NCI-H1417 (cell line): ENCODE measurements at places on chromosomes 1 and 21.

GRCh38 chr1:94013367-94013878 lies 104.2 kb upstream of the GCLM start:
- DNase-seq: no peak

DNA sequence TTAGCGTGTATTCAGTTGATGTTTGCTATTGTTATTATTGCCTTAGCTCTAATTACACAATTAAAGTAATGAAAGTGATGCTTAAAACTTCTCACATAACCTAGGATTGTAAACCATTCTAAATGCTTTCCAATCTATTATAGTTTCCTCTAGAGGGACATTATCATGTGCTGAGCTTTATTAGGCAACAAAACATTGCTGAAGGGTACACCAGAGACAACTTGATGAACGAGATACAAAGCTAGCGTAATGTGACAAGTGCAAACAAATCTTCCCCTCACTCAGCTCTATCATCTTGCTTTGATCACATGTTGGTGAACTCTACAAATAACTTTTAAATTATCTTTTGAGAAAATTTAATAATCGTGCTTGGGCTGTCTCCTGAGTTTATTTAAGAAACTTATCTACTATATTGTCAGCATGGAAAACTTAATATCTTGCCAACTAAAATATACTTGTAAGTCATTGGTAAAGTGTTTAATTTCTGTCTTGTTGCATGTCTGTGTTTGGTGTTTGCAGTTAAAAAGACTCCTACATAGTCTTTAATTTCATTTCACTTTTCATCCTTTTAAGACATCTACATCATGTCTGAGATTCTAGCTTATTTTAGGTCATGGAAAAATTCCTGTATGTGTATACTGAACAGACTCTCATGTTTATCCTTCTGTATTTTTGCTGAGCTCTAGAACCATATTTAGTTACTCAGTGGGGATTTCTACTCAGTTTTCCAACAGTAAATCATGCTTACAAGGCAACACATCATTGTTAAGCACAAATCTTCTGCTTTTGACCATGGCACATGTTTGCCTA lies 104.2 kb upstream of the ADAMTS5 start:
- no peak for DNase-seq

DNA sequence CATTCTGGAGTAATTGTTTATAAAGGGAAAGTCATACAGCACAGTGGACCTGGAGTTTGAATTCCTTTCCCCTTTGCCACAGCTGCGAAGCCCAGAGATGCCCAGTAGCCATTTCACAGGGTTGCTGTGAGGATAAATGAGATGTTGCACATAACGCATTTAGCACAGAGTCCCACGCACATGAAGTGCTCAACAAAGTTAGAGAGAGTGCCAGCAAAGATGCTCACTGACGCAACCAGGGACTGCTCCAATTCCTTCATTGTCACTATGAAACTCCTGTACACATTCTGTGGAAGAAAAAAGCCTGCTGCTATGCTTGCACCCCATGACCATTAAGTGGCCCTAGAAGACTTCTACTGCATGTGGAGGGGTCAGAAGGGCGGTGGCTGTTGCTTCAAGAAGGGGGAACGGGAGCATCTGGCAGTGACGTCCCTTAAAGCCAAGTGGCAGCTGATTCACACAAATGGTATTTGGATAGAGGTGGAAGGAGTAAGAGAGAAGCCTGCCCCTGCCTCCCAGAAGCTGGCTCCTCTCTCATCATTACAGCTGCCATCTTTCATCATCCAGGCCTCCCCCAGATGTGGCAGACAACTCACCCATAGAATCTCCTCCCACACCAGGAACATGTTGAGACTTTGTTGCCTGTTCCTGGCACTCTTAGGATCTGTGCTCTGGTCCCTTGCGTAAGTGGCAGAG lies 26.5 kb upstream of the VAV3 start:
- no peak for DNase-seq

- DNase-seq: no peak
These were observed 450.7 kb downstream of the NEGR1 start for GRCh38 chr1:71831646-71832045.

DNA sequence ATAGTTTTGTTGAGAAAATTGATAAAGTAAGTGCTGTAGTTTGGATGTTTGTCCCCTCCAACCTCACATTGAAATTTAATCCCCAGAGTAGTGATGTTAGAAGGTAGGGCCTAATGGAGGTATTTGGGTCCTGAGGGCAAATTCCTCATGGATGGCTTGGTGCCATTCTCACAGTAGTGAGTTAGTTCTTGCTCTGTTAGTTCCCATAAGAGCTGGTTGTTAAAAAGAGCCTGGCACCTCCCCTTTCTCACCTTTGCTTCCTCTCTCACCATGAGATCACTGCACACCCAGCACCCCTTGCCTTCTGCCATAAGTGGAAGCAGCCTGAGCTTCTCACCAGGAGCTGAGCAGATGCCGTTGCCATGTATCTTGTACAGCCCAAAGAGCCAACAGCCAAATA lies 354.8 kb upstream of the NFIA start:
- DNase-seq: peak; percentile 32

DNA sequence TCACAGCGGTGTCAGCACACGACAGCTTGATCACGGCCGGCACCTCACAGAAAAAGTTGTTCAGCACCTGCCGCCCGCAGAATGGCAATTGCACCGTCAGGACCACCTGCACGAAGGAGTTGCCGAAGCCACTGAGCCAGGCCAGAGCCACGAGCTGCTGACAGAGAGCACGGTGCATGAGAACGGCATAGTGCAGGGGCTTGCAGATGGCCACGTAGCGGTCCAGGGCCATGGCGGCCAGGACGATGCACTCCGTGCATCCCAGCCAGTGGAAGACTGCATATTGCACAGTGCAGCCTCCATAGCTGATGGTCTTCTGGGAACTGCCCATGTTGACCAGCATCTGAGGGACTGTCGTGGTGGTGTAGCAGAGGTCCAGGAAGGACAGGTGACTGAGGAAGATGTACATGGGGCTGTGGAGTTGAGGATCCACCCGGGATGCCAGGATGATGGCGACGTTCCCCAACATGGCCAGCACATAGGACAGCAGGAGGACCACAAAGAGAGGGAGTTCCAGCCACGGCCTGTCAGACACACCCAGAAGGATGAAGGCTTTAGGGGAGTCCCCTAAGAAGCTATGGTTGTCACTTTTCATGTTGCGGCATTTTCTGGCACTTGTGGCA lies 6.4 kb downstream of the OR2B11 start:
- DNase-seq: no peak

DNA sequence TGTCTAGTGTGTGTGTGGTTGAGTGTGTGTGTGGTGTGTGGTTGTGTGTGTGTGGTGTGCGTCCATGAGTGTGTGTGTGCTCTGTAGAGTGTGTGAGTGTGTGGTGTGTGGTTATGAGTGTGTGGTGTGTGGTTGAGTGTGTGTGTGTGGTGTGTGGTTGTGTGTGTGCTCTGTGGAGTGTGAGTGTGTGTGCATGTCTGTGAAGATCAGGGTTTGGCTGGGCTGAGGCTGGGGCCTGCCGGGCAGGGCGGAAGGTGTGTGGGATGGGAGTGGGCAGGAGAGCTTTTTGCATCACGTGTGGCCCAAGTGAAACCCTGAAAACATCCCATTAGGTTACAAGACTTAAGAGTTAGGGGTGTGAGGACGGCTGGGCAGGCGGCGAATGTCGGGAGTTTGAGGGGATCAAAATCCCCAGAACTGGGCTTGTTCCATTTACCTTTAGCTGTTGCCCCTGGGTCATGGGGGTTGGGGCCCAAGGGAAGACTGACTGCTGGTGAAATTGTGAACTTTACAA lies 2.9 kb upstream of the FCMR start:
- no peak for DNase-seq

DNA sequence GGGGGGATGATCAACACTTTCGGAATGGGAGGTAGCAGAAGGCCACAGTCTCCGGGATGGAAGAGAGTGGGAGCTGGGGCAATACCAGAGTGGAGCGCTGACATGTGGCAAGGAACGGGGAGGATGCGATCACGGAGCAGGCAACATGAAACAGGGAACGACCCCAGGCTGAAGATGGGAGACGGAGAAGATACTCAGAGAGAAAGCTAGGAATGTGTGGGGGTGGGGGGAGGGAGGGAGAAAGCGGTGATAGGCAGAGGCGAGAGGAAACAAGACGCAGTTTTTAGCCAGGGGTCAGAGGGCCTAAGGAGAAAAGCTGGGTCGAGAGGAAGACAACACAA lies 577 bp downstream of the RAB3GAP2 start:
- DNase-seq: no peak

GRCh38 chr21:38351961-38352521 lies 95.2 kb downstream of the KCNJ15 start:
- DNase-seq: peak; percentile 82
